ENCODE measurements at places on chromosomes 13 and 19.

DNA sequence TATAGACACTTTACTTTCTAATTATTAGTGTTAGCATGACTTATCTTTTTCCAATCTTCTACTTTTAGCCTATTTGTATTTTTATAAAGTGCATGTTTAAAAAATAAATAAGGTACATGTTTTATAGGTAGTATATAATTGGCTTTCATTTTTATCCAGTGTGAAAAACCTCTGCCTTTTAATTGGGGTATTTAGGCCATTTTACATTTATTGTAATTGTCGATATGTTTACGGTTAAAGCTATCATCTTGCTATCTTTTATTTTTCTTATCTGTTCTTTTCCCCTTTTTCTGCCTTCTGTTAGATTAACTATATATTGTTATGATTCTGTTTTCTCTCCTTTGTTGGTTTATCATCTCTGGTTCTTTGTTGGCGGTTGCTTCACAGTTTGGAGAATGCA lies 9.1 kb downstream of the PROZ start:
- no peak for DNase-seq

DNA sequence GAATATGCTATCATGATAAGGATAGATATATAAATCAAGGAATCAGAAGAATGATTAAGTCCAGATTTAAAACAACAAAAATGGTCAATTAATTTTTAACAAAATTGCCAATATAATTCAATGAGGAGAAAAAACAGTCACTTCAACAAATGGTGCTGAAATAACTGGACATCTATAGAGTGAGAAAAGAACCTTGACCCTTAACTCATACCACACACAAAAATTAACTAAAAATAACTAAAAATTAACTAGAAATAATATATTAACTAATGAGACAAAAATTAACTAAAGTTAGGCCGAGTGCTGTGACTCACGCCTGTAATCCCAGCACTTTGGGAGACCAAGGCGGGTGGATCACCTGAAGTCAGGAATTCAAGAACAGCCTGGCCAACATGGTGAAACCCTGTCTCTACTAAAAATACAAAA lies 9.5 kb downstream of the LGALS7 start:
- no peak for DNase-seq

GRCh38 chr19:55146078-55146704 lies 2.8 kb downstream of the TNNT1 start:
- no peak for DNase-seq

- DNase-seq, result no peak
These were observed 22.5 kb downstream of the TMEM255B start for GRCh38 chr13:113781571-113781970.

- no peak for DNase-seq
These were observed 229.7 kb downstream of the KCNRG start for GRCh38 chr13:50244713-50245574.

GRCh38 chr13:73299787-73300186 lies 241.0 kb downstream of the KLF5 start:
- DNase-seq, result no peak

DNA sequence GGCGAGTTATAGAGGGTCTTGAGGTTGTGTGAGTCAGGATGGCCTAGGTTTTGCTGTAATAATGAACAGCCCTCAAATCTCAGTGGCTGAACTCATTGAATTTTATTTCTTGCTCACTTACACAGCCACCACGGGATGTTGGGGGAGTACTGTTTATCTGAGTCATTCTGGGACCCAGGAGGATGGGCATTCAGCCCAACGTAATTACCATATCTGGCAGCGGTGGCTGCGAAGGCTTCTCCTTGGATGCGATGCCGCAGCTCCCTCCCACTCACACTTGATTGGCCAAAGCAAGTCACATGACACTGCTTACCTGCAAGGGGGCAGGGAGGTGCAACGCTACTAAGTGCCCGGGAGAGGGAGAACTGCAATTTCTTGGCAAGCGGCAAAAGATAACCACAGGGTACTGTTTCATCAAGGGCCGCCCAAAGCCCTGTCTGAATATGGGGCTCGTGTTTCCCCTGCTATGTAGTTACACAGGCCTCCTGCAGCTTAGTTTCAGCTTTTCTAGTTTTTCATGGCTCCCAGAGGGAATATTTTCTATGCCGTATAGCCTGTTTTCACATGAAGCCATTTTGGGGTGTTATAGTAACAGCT lies 19.9 kb downstream of the ZSWIM9 start:
- no peak for DNase-seq

- DNase-seq, result no peak
These were observed 200.2 kb upstream of the ZNF536 start for GRCh38 chr19:30171795-30172612.

DNA sequence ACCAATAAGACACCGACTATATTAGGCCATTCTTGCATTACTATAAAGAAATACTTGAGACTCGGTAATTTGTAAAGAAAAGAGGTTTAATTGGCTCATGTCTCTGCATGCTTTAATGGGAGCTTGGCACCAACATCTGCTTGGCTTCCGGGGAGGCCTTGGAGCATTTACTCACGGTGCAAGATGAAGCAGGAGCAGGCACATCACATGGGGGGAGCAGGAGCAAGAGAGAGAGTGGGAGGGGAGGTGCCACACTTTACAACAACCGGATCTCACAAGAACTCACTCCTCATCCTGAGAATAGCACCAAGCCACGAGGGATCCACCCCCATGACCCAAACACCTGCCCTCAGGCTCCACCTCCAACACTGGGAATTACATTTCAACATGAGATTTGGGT lies 224.8 kb downstream of the KLF5 start:
- no peak for DNase-seq

DNA sequence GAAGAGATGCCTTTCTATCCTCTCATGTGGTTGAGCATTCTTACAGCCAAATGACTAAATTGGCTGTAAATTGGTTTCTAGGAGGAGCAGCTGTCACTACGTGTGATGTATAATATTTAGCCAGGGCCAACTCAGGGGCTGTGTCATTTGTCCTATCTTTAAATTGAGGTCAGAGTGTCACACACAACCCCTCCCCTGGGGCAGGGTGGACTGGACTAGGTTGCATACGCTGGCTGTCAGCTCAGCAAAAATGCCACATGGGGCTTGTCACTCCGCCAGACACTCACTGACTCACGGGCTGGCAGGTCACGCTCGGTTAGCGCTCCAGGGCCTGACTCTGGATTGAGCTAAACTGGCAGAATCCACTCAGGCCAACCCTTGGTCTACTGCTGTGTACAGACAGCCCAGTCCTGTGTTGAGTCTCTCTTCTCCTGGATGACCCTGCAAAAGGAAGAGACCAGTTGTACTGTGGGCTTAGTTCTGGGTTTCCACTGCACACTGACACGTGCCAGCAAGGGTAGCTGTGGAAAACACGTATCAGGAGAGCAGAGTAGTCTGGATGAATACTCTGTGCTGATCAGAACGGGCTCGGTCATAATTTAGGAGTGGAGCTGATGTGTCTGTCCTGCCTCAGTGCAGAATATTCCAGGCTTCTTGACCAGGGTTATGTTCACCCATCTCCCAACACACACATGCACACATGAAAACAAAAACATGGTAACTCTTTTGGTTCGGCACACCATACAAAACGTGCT lies 29.1 kb downstream of the SHISA2 start:
- no peak for DNase-seq

DNA sequence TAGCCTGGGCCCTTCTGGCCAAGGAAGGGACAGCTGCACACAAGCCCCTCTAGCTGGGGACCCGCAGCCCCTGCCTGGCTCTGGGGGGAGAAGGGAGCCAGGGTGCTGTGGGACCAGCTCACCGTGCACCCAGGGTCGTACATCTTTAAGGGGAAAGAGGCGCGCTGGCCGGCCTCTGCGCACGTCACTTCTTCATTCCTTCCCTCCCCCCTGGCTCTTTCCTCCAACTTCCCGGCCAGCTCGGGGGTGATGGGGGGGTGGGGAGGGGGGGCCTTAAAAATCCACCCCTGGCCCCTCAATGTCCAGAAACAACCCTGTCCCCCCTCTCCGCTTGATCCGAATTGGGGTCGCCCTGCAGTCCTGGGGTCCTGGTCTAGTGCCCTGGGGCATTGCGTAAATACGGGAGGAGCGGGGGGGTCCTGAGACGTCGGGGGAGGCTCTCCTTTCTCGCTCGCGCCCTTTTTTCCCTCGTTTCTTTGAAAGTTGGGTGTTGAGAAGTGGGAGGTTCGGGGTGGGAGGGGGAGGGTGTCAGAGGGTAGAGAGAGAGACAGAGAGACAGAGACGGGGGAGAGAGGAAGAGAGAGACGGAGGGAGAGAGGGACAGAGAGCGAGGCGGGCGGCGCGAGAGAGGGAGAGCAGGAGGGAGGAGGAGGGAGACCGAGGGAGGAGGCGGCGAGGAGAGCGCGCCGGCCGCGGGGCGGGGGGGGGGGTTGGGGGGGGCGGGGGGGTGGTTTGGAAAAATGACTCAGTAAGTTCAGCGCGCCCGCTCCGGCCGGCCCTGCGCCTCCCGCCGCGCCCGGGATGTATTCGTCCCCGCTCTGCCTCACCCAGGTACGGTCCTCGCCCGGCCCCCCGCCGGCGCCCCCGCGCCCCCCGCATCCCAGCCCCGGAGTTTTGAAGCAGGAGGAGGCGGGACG lies at the start of gene NFIC:
NFIC (plus strand) TSS at position 748 of the 917 bp plus-strand sequence; CDS start at position 802, 54 bp downstream.
- DNase-seq, result no peak

GRCh38 chr13:39144941-39145533 lies 106.8 kb downstream of the NHLRC3 start:
- no peak for DNase-seq

DNA sequence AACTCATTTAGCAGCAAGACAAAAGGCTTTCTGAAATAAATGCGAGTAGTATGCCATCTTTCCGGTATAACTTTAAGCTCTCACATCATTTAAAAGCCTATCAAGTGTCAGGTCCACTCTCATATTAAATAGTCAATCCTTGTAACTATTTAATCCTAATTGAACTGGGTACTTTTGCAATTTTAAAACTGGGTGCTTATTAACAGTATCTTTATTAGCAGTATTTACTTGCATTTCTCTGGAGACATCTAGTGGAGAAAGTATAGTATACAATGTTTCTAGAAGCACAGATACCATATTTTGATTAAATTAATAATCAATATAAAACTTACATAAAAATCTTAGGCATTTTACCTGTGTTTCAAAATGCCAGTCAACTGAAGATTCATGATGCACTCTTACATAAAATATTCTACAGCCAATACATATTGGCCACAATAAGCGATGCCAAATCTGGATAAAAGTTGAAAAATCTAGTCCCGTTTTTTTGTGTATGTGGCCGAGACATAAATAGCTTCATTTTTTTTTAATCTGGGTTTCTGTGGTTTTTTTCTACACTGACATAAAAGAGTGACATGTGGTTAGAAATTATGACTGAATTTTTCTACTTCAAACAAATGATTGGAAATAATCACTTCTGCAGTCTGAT lies 4.3 kb upstream of the POSTN start:
- no peak for DNase-seq

DNA sequence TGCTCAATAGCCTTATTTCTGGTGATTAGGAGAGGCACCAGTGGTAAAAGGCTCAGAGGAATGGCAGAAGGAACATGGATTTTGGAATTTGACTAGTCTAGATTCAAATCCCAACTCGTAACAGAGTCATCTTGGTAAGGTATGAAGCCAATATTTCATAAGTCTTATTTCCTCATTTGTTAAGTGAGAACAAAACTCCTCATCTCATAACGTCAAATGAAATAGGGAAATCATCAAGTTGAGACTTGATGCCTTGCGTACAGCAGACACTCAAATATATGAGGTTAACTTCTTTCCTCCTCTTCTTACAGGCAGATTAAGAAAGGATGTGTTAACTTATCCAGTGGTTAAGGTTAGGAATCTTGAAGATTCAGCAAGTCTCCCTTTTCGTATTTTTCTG lies 189.2 kb downstream of the DLEU7 start:
- no peak for DNase-seq

DNA sequence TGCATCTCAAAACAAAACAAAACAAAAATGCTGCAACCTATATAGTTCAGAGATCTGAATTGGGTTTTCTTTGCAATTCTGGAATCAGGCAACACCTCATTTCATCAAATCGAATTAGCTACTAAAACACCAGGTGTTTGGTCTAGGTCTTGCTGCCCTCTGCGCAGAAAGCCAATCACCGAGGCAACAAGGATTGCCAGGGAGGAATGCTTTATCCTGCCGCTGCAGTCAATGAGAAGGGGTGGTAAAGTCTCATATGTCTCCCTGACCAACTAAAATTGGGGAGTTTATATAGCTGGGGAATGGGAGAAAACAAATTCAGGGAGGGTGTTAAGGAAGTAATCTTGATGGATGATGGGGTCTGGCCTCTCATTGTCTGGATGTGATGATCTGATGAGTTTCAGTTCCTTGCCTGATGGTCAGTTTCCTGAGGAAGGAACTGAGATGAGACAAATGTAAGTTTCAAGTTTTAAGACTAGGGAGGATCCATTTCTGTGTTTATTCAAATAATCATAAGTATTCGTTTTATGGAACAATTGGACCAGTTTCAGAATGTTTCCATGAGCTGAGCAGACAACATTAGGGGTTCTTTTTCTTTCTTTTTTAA lies 5.0 kb upstream of the YJU2 start:
- DNase-seq, result no peak

DNA sequence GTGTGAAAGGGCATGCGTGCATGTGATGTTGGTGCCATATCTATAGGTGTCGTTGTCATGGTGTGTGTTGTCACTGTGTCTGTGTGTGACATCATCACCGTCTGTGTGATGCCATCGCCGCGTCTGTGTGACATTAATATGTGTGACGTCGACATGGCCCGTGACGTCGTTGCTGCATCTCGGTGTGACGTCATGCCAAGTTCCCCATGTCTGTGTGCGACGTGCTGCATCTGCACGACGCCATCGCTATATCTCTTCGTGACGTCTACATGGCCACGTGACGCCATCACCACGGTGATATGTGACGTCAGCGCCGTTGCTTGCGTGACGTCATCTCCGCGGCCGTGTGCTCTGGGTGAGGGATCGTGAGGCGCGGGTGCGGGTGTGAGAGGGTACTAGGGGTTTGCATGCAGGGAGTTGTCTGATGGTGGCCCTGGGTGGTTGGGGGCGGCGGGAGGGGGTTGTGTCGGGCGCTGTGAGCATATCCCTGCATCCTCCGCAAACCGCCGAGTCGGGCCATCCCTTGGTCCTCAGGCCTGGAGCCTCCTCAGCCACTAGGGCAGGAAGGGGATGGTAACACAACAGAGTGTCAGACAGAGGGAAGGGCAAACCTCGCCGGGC lies 14.6 kb downstream of the GTPBP3 start:
- DNase-seq, result no peak

- no peak for DNase-seq
These were observed 11.3 kb upstream of the RNASEH2B start for GRCh38 chr13:50898338-50898737.

DNA sequence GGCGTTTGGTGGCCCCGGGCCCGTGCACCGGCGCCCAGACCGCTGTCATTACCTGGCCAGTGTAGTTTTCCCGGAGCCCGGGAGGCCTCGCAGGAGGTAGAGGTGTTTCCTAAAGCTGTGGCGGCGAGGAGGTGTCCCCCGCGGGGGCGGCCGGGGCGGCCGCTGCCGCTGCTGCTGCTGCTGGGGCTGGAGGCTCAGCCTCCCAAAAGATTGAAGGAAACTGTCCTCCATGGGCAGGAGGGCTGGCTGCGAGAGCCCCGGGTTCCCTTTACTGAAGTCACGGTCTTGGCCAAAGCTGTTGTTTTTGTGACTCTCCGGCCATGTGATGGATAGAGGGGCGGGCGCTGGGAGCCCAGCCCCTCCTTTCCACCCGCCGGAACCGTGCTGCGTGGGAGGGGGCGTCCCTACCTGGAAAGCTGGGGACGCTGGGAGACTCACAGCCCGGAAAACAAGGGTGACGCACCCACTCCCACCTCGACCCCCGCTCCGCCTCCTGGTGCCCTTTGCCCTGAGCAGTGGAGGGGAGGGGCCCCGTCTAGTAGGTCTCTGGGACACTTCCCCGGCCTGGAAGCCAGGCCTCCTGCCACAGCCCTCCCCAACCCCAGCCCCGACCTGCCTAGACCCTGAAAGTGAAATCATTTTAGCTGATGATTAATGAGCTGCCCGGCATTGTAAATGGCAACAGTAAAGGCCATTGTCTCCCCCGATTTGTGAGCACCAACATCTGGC lies at the start of gene N4BP2L1:
N4BP2L1 (minus strand) TSS at position 279 of the 729 bp plus-strand sequence; CDS start at position 231, 48 bp downstream.
- DNase-seq, result peak; percentile 77
